Activated naive CD4-positive, alpha-beta T cell (primary cell): ENCODE measurements at places on chromosomes 5 and 9.
A peak's percentile ranks its signal among the peaks of the same experiment; 100 is the strongest.

DNA sequence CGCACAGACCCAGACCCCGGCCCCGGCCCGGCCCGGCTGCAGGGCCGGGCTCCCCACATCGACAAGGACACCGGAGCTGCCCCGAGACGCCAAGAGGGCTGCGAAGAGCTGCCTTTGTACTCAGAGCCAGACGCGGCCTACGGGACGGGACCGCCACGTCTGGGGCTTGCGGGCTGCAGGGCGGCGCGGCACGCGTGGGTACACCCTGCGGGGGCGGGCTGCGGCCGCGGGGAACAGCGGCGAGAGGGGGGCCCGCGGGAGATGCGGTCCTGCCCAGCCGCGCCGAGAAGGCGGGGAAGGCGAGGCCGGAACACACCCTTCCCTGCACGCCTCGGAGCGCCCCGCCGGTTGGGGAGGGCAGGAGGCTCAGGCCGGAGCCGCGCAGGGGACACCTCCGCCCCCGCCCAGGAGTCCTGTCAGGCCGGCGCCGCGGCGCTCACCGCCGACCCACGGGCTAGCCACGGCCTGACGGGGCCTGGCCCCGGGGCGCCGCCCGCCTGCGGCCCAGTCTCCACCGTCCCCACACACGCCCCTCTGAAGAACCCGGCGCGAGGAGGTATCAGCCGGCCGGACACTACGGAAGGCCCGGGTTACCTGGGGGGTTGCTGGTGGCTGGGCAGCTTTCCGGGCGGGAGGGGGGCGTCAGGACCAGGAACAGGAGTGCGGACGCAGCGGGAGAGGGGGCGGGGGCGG lies 478 bp downstream of the RAB14 start:
- DNase-seq, result peak; percentile 50

DNA sequence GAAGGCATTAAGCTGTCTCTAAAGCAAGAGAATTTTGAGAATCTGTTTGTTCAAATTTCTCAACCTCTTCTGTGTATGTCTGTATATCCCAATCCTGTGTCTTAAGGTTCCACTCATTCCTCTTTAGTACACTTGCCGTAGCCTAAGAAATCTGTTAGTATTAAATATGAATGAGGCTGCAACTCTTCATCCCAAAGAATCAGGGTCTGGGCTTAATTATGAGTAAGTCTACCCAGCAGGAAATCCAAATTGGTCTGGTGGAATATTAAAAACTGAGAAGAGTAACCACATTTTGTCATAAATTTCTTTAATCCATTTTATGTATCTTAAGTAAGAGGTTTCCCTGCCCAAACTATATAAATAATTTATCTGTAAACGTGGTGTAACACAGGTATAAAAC lies 1171.2 kb downstream of the CDH12 start:
- DNase-seq, result no peak

DNA sequence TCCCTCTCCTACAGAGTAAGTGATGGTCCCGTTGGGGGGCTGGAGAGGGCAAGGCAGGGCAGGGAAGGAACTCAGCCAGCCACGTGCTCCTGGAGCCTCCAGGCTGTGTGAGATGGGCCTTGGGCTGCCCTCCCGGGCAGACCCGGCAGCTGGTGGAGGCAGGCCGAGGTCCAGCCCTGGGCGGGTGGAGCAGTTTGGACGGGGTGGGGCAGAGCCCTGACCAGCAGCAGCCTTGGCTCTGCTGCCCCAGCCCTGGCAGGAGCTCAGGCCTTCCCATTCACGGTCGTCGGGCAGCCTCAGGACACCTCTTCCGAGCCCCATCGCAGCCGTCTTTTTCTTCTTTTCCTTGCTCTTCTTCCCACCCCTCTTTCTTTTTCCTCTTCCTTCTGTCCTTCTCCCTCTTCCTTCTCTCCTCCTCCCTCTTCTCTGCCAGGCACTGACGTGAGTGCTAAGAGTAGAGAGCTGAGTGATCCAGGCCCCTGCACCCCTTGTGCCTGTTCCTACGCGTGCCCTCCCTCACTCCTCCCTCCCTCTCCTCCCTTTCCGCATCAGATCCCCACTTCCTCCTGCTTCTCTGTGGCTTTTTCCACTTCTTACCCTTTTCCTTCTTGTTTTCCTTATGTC lies 42.8 kb downstream of the AMBP start:
- DNase-seq, result no peak

DNA sequence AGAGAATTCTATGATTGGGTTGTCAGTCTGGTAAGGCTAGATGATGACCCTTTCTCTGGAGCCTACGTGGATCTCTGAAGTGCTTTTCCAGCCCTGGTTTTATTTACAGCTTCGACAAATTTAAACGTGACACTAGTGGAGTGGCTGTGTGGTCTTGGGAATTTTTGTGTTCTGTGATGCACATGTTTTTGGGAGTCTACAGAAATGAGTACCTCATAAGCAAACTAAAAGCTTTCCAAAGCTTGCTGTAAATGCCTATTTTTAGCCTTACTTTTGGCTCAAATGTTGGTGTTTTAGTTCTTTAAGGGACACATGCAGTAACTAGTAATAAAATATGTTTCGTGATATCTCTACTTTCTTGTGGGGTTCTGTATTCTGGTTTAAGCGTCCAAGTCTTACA lies 3.3 kb downstream of the LARP1 start:
- DNase-seq, result no peak

GRCh38 chr5:75335952-75336614 lies 937 bp upstream of the HMGCR start:
- peak; percentile 27 for DNase-seq

- DNase-seq, result no peak
Observed at GRCh38 chr9:74172874-74173273, 324.3 kb upstream of the RORB start.

GRCh38 chr9:128689293-128689774 lies 312 bp downstream of the SET start:
- DNase-seq, result peak; percentile 62

- DNase-seq, result no peak
Observed at GRCh38 chr9:38431116-38431515, 6.9 kb upstream of the IGFBPL1 start.

DNA sequence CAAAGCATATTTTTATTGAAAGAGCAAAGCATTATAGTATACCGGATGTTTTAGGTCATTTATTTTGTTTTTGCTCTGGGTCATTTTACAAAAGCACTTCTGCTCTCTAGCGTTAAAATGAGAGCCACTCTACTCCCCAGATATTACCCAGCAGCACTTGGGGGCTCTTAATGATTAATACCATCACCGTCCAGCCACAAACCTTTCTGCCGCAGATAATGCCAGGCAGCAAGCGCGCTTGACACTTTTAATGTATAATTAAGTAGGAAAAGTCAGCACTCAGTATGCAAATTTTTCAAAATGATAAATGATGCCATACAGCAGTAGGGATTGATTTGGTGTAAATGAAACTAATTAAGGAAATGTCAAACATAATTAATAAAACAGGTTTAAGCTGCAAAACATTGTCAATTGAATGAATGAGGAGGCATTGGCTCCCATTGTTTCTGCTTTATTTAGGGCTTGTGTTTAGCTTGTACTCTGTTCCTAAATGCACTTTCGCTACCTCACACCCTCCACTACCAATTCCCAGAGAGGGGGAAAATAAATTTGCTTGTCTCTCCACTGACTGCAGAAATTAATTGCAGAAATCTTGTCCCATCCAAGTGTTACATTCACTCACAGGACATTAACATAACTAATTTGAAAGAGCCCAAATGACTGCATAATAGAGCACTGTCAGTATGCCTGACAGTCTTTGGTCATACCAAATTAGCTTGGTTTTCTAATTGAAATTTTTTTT lies 358.8 kb upstream of the ARRDC3 start:
- no peak for DNase-seq

- no peak for DNase-seq
Observed at GRCh38 chr9:5489630-5490490, 20.5 kb upstream of the PDCD1LG2 start.

DNA sequence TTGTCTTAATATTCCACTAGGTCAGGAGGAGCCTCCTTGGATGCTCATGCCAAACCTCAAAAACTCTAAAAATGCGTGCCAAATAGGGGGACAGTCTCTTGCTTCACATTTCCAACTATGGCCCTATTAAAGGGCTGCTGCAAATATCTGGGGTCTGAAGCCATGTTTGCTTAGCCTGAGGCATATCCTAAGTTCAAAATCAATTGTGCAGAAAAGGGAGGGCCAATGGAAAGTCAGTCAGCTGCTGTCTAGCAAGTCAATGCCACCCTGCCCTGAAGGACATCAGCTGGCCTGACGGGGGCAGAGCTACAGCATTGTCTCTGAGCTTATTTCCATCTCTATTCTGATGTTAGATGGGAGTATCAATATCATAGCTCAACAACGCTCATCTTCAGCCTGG lies 93.6 kb downstream of the SH3TC2 start:
- no peak for DNase-seq

GRCh38 chr9:114805670-114806525 lies at the start of gene TNFSF15:
TNFSF15 (minus strand) TSS chr9:114806039; CDS start chr9:114806012, 27 bp downstream.
- DNase-seq, result no peak

DNA sequence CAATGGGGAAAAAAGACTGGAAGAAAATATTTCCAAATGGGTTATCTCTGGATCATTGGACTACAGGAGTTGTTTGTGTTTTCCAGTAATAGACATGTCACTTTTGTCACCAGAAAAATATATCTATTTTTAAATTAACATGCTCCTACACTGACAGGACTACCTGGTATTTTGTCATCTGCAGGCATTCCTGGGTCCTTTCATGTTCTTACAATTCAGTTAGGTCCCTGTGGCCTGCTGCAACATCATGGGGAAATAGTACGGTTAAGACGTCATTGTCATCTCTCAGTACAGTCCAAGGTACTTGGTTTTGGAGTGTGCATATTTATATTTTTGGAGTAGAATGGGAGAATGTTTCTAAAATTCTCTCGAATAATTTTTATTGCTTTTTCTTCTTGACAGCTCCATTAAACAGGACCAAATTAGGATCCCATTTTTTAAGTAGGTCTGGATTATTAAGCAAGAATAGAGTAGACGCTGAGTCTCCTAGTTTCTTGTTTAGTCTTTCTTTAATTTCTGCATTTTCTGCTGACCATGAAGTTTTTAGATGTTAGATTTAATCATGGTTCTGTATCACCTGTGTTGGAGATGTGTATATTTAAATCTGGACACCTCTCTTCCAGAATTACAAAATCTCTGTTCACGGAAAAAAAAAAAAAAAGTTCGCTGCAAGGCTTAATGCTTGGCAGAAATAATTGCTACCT lies 46.9 kb downstream of the SLC22A5 start:
- DNase-seq, result no peak

GRCh38 chr9:6911901-6912638 lies 154.3 kb downstream of the KDM4C start:
- no peak for DNase-seq

DNA sequence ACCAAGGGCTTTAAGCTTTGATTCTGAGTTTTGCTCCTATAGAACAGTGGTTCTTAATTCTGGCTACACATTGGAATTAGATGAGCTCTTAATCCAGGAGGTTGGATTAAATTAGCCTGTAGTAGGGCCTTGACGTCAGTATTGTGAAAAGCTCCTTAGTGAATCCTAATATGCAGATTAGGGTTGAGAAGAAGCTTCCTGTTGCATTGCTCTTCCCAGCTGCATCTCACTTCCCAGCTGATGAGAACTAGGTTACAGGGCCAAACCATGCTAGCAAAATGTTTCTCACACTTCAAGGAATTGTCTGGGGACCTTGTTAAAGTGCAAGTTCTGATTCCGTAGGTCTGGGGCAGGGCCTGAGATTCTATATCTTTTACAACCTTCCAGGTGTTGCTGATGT lies 300.0 kb downstream of the ZSWIM6 start:
- DNase-seq, result no peak

GRCh38 chr9:6887051-6887450 lies 129.3 kb downstream of the KDM4C start:
- DNase-seq, result no peak

DNA sequence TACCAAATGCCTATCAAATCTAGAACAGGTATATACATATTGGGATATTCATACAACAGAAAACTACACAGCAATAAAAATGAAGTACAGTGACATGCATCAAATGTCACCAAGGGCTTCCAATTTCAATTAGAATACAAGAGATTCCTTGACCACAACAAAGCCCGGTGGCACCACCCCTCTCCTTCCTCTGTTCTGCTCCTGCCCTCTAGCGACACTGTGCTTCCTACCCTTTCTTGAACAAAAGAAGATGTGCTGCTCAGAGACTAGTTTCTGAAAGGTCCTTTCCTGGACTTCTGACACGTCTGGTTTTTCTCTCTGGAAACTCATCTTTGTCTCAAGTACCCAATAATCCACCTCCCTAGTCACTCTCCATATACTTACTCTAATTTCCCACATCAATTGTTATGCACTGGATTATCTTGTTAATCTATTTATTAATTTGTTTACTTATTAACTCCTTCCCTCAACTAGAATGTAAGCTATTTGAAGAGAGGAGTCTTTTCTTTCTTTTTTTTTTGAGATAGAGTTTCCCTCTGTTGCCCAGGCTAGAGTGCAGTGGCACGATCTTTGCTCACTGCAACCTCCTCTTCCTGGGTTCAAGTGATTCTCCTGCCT lies 70.4 kb upstream of the CTSV start:
- peak; percentile 1 for DNase-seq

DNA sequence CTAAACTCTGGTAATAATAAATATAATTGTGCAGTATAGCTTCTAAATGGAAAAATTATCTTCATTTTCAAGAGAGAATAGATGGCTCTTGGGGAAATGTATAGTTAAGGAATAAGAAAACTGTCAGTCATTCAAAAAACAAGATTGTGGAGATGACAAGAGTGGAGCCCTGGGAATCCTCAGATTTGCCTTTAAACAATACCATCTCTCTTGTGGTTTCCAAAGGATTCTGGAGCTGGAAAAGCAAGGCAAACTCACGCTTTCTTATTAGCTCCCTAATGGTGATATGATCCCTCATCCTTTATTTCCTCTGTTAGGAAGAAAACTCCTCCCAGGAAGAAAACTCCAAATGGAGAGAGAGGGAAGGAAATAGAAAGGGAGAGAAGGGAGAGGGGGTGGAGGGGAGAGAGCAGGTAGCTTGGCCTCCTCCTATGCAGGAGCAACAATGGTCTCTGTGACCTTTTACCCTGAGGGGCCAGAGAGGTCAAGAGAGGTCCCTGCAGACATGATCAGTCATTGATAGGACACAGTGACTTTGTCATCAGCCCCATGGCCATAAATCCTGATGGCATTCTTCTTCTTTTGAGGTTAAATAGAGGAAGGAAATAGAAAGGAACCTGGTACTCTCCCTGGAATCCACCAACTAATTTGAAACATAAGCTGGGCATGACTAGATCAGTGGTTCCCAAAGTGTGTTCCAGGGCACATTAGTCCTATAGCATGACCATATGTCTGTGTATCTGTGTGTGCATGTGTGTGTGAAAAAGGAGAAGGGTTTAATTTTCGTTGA lies 312.2 kb downstream of the ARRDC3 start:
- no peak for DNase-seq

DNA sequence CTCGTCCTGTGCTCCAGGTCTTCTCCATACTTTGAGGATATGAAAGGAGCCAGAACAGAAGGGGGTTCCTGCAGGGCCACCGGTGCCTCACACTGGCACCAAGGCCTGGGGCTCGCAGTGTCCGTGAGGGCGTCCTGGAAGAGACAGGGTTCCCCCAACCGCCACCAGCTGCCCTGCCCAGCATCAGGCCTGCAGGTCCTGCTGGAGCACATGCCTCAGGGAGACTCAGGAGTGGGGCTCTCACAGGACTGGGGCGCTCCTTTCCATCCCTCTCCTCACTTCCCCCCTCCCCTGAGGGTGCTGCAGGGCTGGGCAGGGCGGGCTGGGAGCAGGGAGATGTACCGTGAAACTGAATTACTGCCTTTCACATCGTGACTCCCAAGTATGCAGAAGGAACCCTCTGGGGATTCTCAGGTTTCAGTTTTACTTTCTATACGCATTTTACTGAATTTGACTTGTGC lies 31.7 kb downstream of the CEP72 start:
- DNase-seq, result no peak

GRCh38 chr5:62306896-62307689 lies 1.1 kb downstream of the KIF2A start:
- peak; percentile 45 for DNase-seq

GRCh38 chr5:132065951-132066701 lies 5.7 kb downstream of the IL3 start:
- no peak for DNase-seq
